ENCODE measurements at places on chromosomes 16 and 17. TPM values are rescaled to one million over a fixed set of nuclear protein-coding genes. Genes with fewer than 3 reads are reported as not detected.

DNA sequence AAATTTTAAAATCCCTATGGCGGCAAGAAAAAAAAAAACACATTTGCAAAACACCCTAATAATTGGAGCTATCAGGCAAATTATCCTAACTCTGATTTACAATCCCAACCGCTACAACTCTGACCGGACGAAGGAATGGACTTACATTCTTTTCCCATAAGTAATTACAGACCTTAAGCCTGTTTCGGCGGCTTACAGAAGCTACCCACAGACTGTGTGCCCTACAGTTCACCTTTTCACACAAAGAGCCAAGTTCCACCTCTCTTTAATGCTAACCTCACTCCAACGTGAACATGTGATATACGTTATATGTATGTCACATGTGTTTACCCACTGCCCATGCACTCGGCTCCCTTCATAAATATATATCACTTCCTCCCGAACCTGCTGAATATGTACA is 8.7 kb upstream of the MEAK7 start:
- H3K27me3 ChIP-seq, result no peaks in the 10 kb centered on the region
- peaks cover 27% of the 10 kb centered on the region for H3K4me1 ChIP-seq
- no peaks in the 10 kb centered on the region for H3K36me3 ChIP-seq
- no peak overlapping the region for H3K4me3 ChIP-seq

DNA sequence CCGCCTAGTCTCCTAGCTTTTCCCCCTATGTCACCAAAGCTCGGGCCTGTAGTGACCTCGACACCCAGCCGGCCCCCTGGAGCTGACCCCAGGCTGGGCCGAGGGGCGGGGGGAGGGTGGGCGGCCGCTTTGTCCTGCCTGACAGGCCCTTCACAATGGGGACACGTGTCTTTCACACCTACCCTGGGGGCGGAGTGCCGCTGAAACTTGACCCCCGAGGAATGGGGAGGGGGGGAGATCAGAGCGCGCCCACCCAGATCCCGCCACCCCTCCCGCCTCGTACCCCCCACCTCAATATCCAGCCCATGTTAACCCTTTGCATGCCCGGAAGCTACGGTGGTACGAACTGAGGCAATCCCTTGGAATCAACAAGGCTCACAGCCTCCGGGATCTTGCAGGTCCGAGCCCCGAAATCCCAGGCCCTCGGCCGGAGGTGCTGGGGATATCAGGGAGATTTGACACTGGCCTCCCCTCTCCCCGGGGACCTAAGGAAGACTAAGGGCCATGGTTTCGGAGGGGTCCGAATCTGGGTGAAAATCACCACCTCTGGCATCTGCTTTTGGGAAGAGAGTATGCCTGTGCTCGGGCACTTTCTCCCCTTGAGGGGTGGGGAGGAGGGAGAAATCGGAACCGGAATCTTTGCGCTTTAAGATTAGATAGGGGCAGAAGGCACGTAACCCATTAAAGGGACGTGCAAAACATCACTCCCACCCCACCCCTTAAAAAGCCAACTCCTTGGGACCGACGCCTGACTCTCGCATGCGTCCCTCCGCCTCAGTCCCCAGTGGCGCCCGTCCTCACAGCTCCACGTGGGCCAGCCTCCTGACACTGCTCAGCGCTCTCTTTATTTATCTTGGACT is 2.6 kb downstream of the NOG start:
- H3K4me1 ChIP-seq, result peaks cover 16% of the 10 kb centered on the region
- no peak overlapping the region for H3K27ac ChIP-seq
- peaks cover 37% of the 10 kb centered on the region for H3K27me3 ChIP-seq
- DNase-seq, result no peak
- peak overlapping the region; percentile 51 for H3K4me3 ChIP-seq
- H3K36me3 ChIP-seq, result no peaks in the 10 kb centered on the region

C16orf74 gene
- total RNA-seq, result 0.72 TPM

SMIM36 gene
- total RNA-seq, result not detected

DNA sequence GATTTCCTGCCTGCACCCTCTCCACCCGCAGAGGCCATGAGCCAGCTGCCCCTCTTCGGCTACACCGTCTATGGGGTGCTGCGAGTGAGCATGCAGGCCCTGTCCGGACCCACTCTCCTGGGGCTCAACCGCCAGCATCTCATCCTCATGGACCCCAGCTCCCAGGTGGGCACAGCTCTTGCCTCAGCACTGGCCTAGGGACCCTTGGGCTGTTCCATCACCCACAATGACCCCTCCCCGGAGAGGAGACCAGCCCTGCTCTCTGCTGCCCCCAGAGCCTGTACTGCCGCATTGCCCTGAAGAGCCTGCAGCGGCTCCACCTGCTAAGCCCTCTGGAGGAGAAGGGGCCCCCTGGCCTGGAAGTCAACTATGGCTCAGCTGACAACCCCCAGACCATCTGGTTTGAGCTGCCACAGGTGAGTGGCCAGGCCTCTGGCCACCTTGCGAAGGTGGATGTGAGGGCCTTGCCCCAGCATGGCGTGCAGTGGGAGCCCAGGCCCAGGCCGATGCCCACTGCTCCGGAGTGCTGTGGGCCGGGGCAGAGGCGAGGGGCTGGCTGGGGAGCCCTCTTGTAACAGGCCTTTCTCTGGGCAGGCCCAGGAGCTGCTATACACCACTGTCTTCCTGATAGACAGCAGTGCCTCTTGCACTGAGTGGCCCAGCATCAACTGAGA is 7.3 kb upstream of the SMIM5 start:
- DNase-seq, result peak; percentile 96
- no peak overlapping the region for H3K27ac ChIP-seq
- no peaks in the 10 kb centered on the region for H3K4me1 ChIP-seq
- H3K36me3 ChIP-seq, result no peaks in the 10 kb centered on the region

ARHGDIG gene
- total RNA-seq, result not detected

DNA sequence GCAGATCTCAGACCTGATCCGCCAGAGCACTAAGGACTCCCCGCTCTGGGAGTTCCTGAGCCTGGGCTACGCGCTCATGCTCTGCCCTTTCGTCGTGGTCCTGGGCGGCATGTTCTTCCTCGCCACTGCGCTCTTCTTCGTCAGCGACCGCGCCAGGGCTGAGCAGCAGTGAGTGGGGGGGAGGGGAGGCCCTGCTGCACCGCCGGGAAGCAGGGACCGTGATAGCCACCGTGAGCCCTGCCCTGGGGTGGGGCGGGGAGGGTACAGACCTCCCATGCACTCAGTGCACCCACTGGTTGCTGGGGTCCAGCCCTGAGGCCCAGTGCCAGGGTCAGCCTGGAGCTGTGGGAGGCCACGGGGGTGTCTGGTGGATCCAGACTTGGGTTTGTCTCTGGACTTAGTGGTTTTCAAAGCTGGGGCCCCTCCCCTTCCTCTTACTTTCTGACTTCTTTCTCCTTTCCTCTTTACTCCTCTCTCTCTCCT is 18.9 kb downstream of the MYBBP1A start:
- H3K27ac ChIP-seq, result no peak overlapping the region
- no peaks in the 10 kb centered on the region for H3K4me1 ChIP-seq
- H3K4me3 ChIP-seq, result no peak overlapping the region

GRCh38 chr16:88856122-88856827 is 472 bp downstream of the GALNS start:
- H3K36me3 ChIP-seq, result peaks cover 24% of the 10 kb centered on the region
- H3K4me1 ChIP-seq, result peaks cover 15% of the 10 kb centered on the region
- peak overlapping the region; percentile 95 for H3K4me3 ChIP-seq

GRCh38 chr16:64088838-64089237 is 1033.0 kb downstream of the CDH11 start:
- no peak overlapping the region for H3K27ac ChIP-seq
- no peaks in the 10 kb centered on the region for H3K27me3 ChIP-seq
- no peaks in the 10 kb centered on the region for H3K36me3 ChIP-seq
- DNase-seq, result no peak
- H3K4me3 ChIP-seq, result no peak overlapping the region

GRCh38 chr17:36131421-36131820 is 27.8 kb downstream of the CCL4 start:
- H3K4me3 ChIP-seq, result no peak overlapping the region
- H3K27ac ChIP-seq, result no peak overlapping the region
- no peak for DNase-seq
- H3K27me3 ChIP-seq, result no peaks in the 10 kb centered on the region
- H3K4me1 ChIP-seq, result no peaks in the 10 kb centered on the region

- no peaks in the 10 kb centered on the region for H3K4me1 ChIP-seq
- no peak for DNase-seq
- H3K36me3 ChIP-seq, result peaks cover 67% of the 10 kb centered on the region
- no peak overlapping the region for H3K27ac ChIP-seq
- H3K4me3 ChIP-seq, result no peak overlapping the region
These were observed 26.8 kb downstream of the COG4 start for GRCh38 chr16:70496513-70496912.

HYDIN gene
- 3.2 TPM for total RNA-seq

- no peaks in the 10 kb centered on the region for H3K36me3 ChIP-seq
- H3K4me1 ChIP-seq, result no peaks in the 10 kb centered on the region
- no peak overlapping the region for H3K4me3 ChIP-seq
- DNase-seq, result no peak
These were observed 165.0 kb upstream of the ELAC2 start for GRCh38 chr17:13182854-13183253.

DNA sequence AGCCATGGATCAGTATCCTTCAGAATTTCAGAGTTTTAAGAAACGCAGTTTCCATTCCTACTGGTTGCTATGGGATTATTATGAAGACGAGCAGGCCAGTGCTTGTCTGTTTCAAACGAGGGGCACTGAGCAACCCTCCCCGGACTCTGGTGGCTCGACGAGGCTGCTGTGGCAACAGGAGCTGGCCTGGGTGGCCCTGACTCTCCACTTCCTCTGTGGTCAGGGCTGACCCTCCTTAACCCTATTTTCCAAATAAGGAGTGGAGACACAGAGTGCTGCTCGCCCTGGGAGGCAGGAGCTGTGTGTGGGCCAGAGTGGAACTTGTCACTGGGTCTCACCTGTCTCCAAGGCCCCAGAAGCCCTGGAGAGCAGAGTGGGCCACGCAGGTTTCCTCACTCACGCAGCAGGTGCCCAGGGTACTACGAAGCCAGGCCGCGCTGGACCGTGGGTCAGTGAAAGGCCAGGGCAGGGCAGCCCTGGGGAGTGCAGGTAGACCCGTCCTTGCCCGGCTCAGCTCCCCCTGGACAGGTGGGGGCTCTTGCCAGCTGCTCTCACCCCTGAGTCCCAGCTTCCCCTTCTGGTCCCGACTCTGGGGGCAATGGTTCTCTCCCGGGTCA is 3.3 kb downstream of the GALNS start:
- H3K4me1 ChIP-seq, result peaks cover 15% of the 10 kb centered on the region
- no peaks in the 10 kb centered on the region for H3K27me3 ChIP-seq
- no peak for DNase-seq
- no peak overlapping the region for H3K4me3 ChIP-seq
- peaks cover 3% of the 10 kb centered on the region for H3K36me3 ChIP-seq
- H3K27ac ChIP-seq, result no peak overlapping the region

DNA sequence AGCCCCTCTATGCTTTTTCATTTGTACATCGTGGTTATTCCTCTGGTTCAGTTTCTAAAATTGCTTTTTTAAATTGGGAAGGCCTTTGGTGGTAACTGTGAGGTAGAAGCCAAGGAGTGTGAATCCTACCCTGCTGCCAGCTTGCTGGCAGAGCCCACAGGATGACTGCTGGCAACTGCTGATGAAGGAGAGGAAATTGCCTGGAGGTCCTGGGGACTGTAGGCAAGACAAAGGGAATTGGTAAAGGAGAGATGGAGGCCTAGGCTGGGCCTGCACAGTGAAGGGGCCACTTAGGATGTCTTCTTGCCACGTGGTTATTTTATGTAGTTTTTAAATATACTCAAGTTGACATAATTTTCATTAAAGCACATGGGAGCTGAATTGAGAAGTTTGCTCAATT is 15.8 kb downstream of the C17orf58 start:
- peaks cover 26% of the 10 kb centered on the region for H3K36me3 ChIP-seq
- no peaks in the 10 kb centered on the region for H3K4me1 ChIP-seq
- DNase-seq, result no peak
- no peak overlapping the region for H3K27ac ChIP-seq
- no peaks in the 10 kb centered on the region for H3K27me3 ChIP-seq

DNA sequence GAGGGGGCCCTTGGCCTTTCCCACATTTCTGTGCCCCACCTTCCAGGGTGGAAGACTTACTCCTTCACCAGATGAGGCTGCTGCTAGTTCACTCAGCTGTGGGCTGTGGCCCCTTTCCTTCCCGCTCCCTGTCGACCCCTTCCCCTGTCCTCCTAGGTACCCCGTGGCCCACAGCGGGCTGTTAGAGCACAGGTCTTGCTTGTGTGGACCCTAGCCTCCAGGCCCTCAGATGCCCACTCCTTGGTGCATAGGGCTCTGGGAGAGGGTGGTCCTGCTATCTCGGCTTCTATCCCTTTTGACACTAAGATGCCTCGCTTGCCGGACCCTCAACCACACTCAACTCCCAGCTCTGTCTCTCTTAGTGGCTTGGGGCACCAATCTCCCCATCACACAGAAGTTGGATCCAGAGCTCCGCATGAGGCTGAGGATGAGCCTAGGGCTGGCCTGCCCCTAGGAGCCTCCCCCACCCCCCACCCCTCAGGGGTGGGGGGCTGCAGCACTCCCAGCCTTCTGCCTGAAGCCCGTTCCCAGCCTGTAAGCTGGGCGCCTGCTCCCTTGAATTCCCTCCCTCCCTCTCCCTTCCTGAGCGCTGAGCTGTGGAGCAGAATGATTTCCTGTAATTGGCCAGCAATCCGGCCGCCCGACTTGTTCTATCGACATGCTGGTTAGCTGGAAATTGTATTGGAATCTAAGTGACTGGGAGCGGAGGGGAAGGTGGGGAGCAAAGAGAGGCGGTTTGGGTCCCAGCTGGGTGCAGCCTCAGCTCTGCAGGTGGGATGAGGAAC is 30.9 kb downstream of the DCAKD start:
- H3K4me3 ChIP-seq, result no peak overlapping the region
- peaks cover 16% of the 10 kb centered on the region for H3K4me1 ChIP-seq
- no peak overlapping the region for H3K27ac ChIP-seq
- peaks cover 4% of the 10 kb centered on the region for H3K27me3 ChIP-seq
- H3K36me3 ChIP-seq, result no peaks in the 10 kb centered on the region

DNA sequence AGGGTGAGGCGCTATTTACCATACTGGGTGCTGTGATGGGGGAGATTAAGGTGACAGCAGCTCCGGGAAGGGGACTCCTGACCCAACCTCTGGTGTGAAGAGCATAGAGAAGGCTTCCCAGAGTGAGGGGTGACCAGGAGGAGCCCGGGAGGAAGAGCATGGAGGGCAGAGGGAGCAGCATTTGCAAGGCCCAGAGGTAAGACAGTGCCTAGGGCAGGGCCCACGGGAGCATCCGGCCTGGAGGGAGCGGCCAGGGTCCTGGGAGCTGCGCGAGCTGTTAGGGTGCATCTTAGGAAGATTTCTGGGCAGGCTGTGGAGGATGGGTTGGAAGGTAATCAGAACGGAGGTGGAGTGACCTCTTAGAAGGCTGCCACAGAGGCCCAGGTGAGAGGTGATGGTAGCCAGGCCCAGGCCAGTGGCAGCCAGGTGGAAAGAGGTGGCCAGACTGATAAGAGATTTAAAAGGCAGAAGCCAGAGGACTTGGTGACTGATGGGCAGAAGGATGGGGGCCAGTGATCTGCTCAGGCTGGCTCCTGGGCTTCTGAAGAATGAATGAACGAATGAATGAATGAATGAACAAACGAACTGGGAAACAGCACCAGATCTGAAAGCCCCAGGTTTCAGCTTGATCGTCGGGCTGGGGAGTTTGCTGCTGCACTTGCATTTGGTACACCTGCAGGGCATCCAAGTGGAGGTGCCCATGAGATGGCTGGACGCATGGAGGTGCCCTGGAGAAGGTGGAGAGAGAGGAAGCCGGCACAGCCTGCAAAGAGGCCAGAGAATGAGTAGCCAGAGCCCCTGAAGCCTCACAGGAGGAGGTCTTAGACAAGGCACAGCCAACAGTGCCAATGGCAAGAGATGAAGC is 13.0 kb upstream of the TMEM92 start:
- no peak overlapping the region for H3K27ac ChIP-seq
- H3K36me3 ChIP-seq, result no peaks in the 10 kb centered on the region
- H3K4me1 ChIP-seq, result peaks cover 49% of the 10 kb centered on the region

Measured in osteoblast (primary cell).